Naive B cell (primary cell): ENCODE measurements at places on chromosomes 5 and 9. TPM values are rescaled to one million over a fixed set of nuclear protein-coding genes. Genes with fewer than 3 reads are reported as not detected.
A peak's percentile ranks its signal among the peaks of the same experiment; 100 is the strongest.

Gene DIPK1B
- polyA plus RNA-seq: 17.7 TPM

Gene RASGRF2
- not detected for polyA plus RNA-seq

Gene ANGPTL2
- not detected for polyA plus RNA-seq

Gene IL4
- polyA plus RNA-seq: not detected

Gene IFNB1
- polyA plus RNA-seq: not detected

Gene PRRX2
- not detected for polyA plus RNA-seq

Gene WNT8A
- not detected for polyA plus RNA-seq

Gene MGAT1
- 107 TPM for polyA plus RNA-seq

Gene FRMD3
- 1.1 TPM for polyA plus RNA-seq

Gene FBN2
- polyA plus RNA-seq: not detected

Gene PCDHGC5
- polyA plus RNA-seq: not detected

Gene IRGM
- 0.58 TPM for polyA plus RNA-seq

DNA sequence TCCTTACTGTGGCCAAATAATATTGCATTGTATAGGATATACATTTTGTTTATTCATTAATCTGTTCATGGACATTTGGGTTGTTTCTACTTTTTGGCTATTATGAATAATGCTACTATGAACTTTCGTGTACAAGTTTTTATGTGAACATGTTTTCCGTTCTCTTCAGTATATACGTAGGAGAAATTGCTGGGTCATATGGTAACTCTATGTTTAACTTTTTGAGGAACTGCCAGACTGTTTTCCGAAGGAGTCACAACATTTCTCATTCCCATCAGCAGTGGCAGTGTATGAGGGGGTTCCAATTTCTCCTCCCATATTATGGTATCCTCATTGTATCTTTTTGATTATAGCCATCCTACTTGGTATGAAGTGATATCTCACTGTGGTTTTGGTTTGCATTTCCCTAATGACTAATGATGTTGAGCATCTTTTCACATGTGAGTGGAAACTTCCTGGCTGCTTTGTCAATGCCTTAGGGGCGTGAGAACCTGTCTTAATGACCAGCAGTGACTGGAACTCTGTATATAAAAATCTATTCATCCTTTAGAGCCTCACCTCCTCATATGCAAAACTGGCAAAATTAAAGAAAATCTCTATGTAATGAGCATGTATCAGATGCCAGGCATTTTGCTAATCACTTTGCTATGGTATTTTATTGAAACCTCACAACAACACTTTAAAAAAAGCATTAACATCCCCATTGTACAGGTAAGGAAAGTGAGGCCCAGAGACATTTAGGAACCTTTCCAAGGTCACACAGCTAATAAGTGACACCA, 47.8 kb upstream of the TGFBR1 start:
- H3K36me3 ChIP-seq: no peaks in the 10 kb centered on the region
- peak overlapping the region; percentile 83 for H3K27ac ChIP-seq
- no peaks in the 10 kb centered on the region for H3K27me3 ChIP-seq
- no peak for DNase-seq

DNA sequence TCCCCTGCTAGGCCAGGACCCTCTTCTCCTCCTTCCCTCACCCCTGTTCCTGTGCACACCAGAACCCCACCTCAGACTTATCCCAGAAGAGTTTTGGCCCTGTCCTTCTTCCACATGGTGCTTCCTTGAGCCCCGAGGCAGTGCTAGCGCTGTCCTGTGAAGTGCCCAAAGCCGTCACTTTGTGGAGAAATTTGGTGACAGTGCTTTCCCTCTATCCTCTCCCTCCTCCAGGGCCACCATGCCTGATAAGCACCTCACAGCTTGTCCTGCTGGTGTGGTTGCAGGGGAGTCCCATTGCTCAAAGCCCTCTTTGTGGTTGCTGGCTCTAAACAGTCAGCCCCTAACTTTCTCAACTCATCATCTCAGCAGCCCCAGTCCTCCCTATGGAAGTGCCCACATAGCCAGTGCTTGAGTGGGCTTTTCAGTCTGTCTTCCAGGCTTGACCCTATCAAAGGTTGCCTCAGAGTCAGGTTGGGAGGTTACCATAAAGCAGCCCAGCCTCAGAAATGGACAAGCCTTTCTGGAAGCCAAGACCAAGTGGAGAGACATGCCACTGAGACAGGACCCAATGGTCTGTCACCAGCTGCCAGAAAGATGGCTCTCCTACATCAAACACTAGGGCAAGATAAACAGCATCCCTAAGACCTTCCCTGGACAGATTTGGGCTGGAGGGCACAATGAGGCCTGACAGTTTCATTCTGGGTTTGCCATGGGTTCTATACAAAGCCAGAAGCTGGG, 18.0 kb downstream of the IGIP start:
- DNase-seq: no peak
- no peak overlapping the region for H3K27ac ChIP-seq
- no peaks in the 10 kb centered on the region for H3K36me3 ChIP-seq
- H3K27me3 ChIP-seq: peaks cover 46% of the 10 kb centered on the region
- peaks cover 31% of the 10 kb centered on the region for H3K4me1 ChIP-seq

- DNase-seq: no peak
- H3K4me1 ChIP-seq: peaks cover 12% of the 10 kb centered on the region
- no peaks in the 10 kb centered on the region for H3K27me3 ChIP-seq
- H3K36me3 ChIP-seq: no peaks in the 10 kb centered on the region
Observed at GRCh38 chr9:110954822-110955291, 83.4 kb downstream of the LPAR1 start.

DNA sequence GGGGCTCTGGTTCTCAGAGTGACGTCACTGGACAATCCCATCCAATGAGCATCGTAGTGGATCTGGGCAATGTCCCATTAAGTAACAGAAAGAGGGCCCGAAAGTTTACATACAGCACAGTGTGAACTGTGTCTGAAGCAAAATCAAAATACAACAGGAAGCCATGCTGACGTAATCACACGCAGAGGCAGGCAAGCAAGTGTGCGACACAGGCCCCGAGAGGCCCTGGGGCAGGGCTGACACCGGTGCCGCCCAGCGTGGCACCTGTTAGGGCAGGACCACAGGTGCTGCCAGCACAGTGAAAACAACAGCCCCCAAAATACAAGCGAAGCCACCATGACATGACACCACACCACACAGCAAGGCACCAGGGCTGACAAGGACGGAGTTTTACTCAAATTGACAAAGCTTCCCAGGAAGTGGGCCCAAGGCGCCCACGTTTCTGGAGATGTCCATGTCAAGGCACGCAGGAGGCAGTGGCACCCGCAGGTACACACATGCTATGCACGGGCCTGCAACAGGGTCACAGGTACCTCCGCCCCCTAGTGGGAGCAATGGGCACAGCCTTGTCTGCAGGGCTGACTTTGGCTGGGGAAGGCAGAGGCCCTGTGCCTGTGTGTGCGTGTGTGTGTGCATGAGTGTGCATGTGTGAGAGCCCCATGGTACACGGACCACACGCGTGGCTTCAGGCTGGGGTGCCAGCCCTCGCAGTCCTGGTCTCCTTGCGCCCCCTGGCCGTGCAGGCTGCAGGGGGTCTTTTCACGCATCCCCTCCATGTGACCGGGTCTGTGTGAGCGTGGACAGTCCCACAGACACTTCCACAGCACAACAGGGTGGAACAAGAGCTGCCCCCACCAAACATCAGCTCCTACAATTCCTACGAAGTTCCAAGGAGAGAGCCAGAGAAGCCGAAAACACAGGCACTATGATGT, 19.6 kb downstream of the QSOX2 start:
- H3K27ac ChIP-seq: peak overlapping the region; percentile 100
- peak; percentile 89 for DNase-seq
- H3K4me3 ChIP-seq: peak overlapping the region; percentile 84
- no peaks in the 10 kb centered on the region for H3K27me3 ChIP-seq

GRCh38 chr9:108012405-108012804, 522.8 kb upstream of the KLF4 start:
- no peak for DNase-seq
- H3K4me1 ChIP-seq: peaks cover 46% of the 10 kb centered on the region
- H3K27me3 ChIP-seq: no peaks in the 10 kb centered on the region
- H3K4me3 ChIP-seq: peak overlapping the region; percentile 10

- H3K4me1 ChIP-seq: no peaks in the 10 kb centered on the region
- H3K27ac ChIP-seq: no peak overlapping the region
- H3K27me3 ChIP-seq: no peaks in the 10 kb centered on the region
- no peak for DNase-seq
- H3K36me3 ChIP-seq: no peaks in the 10 kb centered on the region
Observed at GRCh38 chr9:14391620-14392019, 77.7 kb upstream of the NFIB start.

DNA sequence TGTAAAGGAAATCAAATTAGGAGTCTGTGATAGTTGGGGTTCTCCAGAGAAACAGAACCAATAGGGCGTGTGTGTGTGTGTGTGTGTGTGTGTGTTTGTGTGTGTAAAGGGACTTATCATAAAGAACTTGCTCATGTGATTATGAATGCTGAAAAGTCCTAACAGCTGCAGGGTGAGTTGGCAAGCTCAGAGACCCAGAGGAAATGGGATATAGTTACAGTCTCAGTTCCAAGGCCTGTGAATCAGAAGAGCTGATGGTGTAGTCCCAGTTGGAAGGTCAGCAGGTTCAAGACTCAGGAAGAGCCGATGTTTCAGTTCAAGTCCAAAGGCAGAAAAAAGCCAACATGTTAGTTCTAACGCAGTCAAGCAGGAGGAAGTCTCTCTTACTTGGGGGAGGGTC, 214.2 kb downstream of the ELAVL2 start:
- H3K27me3 ChIP-seq: no peaks in the 10 kb centered on the region
- DNase-seq: no peak
- no peaks in the 10 kb centered on the region for H3K36me3 ChIP-seq
- no peak overlapping the region for H3K27ac ChIP-seq
- no peak overlapping the region for H3K4me3 ChIP-seq

- no peak for DNase-seq
- peak overlapping the region; percentile 100 for H3K27ac ChIP-seq
- H3K4me1 ChIP-seq: peaks cover 54% of the 10 kb centered on the region
- peaks cover 9% of the 10 kb centered on the region for H3K36me3 ChIP-seq
- H3K4me3 ChIP-seq: peak overlapping the region; percentile 100
Observed at GRCh38 chr9:99222416-99223270, 561 bp downstream of the SEC61B start.

- no peak overlapping the region for H3K4me3 ChIP-seq
- no peaks in the 10 kb centered on the region for H3K27me3 ChIP-seq
- H3K4me1 ChIP-seq: no peaks in the 10 kb centered on the region
- H3K36me3 ChIP-seq: no peaks in the 10 kb centered on the region
- H3K27ac ChIP-seq: no peak overlapping the region
Observed at GRCh38 chr5:110852541-110852940, 113.7 kb downstream of the SLC25A46 start.

GRCh38 chr9:79471580-79472543, 99.9 kb upstream of the TLE4 start:
- no peak for DNase-seq
- no peak overlapping the region for H3K27ac ChIP-seq
- no peaks in the 10 kb centered on the region for H3K27me3 ChIP-seq
- H3K4me3 ChIP-seq: no peak overlapping the region
- peaks cover 4% of the 10 kb centered on the region for H3K36me3 ChIP-seq

DNA sequence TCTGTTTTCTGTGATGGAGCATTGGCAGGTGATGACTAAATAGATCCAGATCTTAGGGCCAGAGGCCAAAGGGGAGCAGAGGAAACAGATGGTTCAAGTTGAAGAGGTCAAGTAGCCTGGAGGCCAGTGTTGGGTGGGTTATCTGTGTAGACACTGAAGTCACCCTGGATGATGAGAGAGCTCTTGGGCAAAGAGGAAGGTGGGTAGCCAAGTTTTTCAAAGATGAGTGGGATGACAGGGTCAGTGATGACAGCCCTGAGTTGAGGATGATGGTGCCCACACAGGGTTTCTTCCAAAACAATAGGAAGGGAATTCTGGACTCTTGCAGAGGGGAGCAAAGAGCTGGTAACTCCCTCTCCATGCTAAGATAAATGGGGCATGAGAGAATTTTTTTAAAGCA, 76.6 kb downstream of the CD180 start:
- H3K36me3 ChIP-seq: no peaks in the 10 kb centered on the region
- no peak overlapping the region for H3K27ac ChIP-seq
- no peaks in the 10 kb centered on the region for H3K27me3 ChIP-seq
- DNase-seq: no peak
- H3K4me1 ChIP-seq: no peaks in the 10 kb centered on the region

DNA sequence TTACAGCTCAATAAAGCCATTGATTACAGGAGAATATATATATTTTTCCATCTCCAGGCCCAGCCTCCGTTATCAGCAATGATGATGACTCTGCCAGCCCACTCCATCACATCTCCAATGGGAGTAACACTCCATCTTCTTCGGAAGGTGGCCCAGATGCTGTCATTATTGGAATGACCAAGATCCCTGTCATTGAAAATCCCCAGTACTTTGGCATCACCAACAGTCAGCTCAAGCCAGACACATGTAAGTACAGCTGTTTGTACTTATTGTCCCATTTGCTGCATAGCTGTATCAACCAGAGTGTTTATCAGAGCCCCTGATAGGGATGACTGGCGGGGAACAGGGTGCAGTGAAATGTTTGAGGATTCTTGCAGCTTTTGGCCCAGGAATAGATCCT, 197.7 kb downstream of the NTRK2 start:
- H3K36me3 ChIP-seq: no peaks in the 10 kb centered on the region
- no peaks in the 10 kb centered on the region for H3K4me1 ChIP-seq
- no peak overlapping the region for H3K4me3 ChIP-seq
- no peak for DNase-seq
- peaks cover 4% of the 10 kb centered on the region for H3K27me3 ChIP-seq
- H3K27ac ChIP-seq: no peak overlapping the region

DNA sequence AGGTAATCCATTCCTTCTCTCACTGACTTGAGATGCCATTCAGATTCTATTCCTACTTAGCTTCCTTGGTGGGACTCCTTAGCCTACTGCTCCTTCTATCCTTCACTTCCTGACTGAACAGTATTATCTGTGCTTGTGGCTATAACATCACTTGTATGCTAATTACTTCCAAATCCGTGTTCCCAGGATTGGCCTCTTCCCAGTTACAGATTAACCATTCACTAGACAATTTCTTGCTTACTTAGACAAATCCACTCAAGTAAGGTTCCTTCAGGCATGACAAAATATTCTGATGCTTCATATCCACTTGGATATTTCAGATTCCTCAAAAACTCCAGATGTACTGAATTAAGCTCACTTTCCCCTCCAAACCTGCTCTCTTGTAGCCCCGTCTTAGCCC, 18.3 kb downstream of the LIFR start:
- H3K27ac ChIP-seq: no peak overlapping the region
- H3K4me3 ChIP-seq: no peak overlapping the region
- DNase-seq: no peak
- no peaks in the 10 kb centered on the region for H3K36me3 ChIP-seq
- H3K27me3 ChIP-seq: peaks cover 51% of the 10 kb centered on the region
